CD4-positive, alpha-beta T cell treated with Interleukin-15 for 4 hours (primary cell): ENCODE measurements at places on chromosomes 4 and X.

DNA sequence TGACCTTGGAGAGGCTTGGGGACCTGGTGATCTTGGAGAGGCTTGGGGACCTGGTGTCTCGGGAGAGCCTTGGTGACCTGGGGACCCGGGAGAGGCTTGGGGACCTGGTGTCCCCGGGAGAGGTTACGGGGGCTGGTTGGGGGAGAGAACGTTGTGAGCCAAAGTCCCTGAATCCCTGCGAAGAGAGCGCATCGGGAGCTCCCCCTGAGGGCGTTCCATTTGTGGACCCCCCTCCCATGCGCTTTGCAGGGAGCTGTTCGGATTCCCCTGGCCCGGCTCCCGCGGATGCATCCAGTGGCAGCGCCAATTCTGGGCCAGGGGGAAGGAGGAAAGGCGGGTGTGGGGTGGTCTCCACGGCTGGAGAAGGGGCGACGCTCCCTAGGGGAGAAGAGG is 13.3 kb downstream of the SHOX start:
- DNase-seq: no peak

GRCh38 chr4:159347813-159348212 is 244.9 kb downstream of the RAPGEF2 start:
- DNase-seq: no peak

DNA sequence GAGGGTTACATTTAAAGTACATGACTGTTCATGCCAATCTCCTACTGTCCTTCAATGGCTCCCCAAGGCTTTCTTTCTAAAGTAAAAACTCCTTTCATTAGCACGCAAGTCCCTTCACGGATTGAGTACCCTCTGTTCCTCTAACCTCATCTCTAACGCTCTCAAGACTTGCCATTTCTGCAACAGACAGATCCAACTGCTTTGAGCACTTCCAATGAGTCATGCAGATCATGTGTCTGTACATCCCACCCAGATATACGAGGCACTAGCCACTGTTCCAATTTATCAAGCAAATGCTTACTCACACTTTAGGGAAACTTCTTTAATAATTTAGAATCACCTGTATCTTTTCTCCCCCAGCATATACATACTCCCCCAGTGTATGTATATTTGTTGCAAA is 332.5 kb upstream of the ZFP42 start:
- no peak for DNase-seq

GRCh38 chr4:76546759-76547742 is 112.0 kb downstream of the SHROOM3 start:
- DNase-seq: no peak

GRCh38 chrX:119273420-119274192 is 37.5 kb downstream of the PGRMC1 start:
- DNase-seq: peak; percentile 40

GRCh38 chrX:2316534-2316933 is 184.2 kb downstream of the DHRSX start:
- no peak for DNase-seq

GRCh38 chrX:103716962-103717361 is 6.3 kb downstream of the TMEM31 start:
- DNase-seq: no peak

DNA sequence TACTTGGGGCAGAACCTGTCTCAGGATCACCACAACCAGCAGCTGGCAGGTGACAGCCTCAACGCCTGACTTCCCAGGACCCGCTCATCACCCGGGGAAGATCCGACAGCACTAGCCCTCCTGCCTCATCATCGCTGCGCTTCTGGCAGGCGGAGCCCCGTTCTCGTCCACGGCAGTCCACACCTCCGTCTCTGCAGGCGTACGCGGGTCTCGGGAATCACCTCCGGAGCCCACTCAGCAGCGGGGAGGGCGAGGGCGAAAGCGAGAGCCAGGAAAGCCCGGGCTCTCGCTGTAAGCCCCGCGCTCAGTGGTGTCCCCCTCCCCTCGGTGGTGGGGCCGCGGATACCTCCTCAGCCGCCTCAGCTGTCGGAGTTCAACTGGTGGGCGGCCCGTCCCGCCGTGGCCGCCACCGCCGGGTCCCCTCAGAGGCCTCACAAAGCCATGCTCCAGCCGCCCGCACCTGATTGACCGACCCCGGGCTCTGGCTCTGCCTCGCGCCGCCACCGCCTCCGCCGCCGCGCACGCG is 518 bp upstream of the CNKSR2 start:
- no peak for DNase-seq

- DNase-seq: no peak
Observed at GRCh38 chr4:7798178-7798995, 141.3 kb downstream of the AFAP1 start.

DNA sequence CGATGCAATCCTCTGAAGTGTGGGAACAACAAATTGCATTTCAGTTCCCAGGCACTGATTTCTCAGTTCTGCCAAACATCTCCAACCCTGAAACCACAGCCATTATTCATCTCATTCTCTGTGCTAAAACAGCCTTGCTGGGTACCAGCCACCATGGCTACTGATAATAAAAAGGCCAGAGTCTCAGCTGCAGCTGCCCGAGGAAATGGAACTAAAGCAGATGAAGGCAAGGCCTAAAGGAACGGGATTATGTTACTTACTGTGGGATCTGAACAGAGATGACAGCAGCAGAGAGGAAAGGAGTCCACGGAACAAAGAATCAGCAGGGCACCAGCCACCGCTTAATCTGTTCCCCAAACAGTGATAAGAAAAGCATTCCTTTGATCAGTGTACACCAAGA is 155.7 kb downstream of the PAPSS1 start:
- no peak for DNase-seq

GRCh38 chr4:162104459-162105124 is 59.2 kb downstream of the FSTL5 start:
- no peak for DNase-seq

DNA sequence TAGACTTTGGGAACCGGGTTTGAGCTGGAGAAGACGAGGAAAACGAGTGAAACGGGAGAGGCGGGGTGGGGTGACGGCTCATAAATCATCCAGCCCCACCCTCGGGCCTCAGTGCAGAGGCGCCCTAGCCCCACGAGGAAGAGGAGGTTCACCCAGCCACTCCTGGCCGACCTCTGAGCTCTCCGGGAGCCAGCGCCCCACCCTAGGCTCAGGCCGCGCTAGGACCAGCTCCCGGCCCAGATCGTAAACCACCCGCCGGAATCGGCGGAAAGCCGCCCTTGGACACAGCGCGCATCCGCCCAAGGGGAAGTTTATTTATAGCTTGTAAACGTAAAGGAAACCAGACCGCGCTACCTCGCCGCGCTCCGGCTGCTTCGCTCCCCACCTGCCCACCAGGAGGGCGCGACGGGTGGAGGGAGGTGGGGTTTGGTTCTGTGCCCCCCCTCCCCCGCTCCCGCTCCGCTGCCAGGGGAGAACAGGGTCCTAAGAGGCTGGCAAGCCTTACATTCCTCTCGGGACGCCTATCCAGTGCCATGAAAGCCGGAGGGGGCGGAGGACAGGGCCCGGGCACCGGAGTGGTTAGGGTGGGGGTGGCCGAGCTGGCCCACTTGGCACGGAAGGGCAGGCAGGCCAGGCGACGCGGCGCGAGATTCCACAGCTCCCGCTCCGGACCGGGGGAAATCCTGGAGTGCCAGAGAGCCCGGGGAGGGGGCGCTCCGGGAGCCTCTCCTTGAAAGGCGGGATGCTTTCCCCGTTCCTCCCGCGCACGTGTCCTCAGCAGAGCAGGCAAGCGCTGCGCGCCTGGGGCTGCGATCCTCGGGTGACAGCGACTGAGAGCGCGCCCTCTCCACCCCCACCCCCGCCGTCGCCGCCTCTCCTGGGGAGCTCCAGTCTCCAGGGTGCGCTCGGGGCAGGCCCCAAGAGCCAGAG is 84.2 kb downstream of the BCOR start:
- DNase-seq: no peak

- no peak for DNase-seq
Observed at GRCh38 chr4:1449833-1450741, 43.8 kb upstream of the NKX1-1 start.

DNA sequence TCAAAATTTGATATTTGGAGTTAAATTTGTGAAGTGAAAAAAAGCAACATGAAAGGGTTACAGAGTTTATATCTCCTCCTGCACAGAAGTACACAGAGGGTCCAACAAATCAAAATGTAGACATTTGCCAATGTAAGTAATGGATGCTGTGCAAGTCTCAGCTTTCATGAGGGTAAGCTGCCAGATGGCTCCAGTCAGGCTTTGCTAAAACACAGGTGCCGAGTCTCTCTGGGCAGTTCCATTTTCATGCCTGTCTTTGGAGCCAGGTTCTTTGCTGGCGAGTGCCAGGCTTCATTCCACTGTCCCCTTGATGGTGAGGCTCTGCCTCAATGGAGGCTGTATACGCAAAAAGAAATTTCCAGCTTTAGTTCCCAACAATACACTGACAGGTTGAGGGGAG is 27.9 kb downstream of the SLC4A4 start:
- DNase-seq: no peak

- no peak for DNase-seq
Observed at GRCh38 chrX:149467461-149467860, 37.6 kb downstream of the IDS start.

- no peak for DNase-seq
Observed at GRCh38 chr4:147779451-147779850, 47.6 kb downstream of the ARHGAP10 start.

DNA sequence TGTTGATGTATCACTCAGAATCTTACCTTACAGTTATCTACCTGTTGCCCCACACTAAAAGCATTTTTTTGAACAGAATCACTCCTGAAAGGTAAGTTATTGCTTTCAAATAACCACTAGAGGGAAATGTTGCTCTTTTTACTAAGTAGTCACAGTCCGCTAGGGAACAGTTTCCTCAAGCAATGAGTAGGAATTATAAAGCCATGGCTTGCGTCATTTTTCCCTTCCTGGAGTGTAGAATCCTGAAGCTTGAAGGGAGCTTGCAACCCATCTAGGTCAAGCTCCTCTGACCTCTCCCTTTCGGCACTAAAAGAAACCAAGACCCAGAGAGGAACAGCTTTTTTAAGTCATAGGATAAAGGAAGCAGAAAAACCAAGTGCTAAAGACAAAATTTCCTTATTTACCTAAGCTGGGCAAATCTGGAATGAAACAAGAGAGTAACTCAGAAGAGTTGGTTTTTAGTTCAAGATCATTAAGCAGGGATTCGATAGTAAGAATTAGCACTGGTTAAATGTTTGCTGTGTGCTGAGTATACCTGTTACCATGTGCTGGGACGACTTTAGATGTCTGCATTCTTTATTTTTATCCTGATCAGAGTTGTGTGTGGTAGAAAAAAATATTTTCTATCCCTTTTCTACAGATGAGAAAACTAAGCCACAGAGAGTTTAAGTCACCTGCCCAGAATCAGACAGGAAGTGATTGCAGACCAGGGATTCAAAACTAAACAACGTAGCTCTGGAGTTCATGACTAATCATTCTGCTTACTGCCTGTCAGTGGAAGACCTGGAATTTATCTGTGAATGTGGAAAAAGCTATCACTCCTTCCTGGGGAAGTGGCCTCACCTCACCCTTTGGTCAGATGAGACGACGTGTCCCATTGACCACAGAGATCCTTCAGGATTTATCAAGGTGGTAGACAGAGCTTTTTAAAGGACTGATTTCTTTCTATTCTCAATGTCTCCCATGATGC is 631.5 kb downstream of the RAB28 start:
- no peak for DNase-seq

DNA sequence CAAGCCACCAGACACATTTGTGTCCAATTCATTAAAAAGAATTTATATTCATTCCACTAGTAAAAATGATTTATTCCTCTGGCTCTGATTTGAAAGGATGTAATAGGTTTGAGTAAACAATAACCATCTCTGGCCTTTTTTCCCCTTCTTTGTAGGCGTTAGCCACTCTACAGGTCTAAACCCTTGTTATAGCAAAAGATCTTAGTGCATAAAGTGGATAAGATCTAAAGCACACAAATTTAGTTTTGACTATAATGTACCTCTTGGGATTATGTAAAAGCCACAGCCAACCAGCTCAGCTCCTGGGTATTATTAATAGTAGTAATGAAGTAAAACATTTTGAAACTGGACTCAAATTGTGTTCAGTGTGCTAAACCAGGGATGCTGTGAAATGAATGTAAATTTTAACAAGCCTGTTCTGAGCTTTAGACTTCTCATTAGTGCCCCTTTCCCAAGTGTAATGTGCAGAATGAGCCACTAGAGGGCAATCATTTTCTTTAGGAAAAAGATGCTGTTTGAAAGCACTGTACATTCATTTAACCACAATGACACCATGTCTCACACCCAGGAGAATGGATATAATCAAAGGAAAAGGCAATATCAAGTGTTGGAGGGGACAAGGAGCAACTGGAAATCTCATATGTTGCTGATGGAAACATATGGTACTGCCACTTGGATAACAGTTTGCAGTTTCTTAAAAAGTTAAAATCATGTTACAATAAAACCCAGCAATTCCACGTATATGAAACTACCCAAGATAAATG is 69.7 kb downstream of the KLHL8 start:
- DNase-seq: peak; percentile 78

GRCh38 chrX:24862343-24862742 is 153.4 kb downstream of the ARX start:
- DNase-seq: no peak

- no peak for DNase-seq
Observed at GRCh38 chrX:39581411-39581810, 516.3 kb downstream of the BCOR start.

GRCh38 chr4:41281038-41281634 is 24.4 kb downstream of the UCHL1 start:
- DNase-seq: peak; percentile 53

- no peak for DNase-seq
Observed at GRCh38 chr4:13766761-13767540, 139.4 kb upstream of the BOD1L1 start.

- DNase-seq: no peak
Observed at GRCh38 chr4:169791527-169792156, 33.9 kb upstream of the HPF1 start.

DNA sequence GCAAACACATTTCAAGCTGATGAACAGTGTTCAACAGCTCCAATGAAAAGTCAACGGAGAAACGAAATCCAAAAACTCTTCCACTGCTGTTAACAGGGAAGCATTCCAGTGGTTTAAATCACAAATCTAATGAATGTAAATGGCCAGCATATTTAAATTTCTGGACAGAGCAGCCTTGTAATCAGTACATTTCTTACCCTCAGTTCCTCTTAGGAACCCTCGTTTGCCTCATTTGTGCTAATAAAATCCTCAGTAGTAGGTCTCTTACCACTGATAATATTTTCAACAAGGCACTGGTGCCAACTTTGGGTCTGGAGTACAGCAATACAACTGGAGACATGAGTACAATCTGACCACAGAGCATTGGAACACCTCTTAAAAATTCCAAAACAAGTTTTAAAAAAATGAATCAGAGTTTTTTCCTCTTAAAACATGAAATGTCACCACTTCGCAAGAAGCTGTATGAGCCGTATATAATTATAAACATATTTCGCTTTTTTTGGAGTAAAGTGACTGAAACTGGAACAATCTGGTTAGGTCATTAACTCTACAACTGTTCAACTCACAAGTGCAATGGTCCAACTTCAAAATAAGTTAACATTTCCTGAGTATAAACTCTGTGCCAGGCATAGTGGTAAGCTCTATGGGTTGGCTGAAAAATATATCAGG is 211.2 kb downstream of the CPEB2 start:
- DNase-seq: no peak

- DNase-seq: no peak
Observed at GRCh38 chr4:121675715-121676114, 21.1 kb downstream of the ANXA5 start.
